ENCODE measurements at places on chromosomes 5 and 9.

- DNase-seq: no peak
Observed at GRCh38 chr9:110126986-110127864, 80.7 kb downstream of the C9orf152 start.

DNA sequence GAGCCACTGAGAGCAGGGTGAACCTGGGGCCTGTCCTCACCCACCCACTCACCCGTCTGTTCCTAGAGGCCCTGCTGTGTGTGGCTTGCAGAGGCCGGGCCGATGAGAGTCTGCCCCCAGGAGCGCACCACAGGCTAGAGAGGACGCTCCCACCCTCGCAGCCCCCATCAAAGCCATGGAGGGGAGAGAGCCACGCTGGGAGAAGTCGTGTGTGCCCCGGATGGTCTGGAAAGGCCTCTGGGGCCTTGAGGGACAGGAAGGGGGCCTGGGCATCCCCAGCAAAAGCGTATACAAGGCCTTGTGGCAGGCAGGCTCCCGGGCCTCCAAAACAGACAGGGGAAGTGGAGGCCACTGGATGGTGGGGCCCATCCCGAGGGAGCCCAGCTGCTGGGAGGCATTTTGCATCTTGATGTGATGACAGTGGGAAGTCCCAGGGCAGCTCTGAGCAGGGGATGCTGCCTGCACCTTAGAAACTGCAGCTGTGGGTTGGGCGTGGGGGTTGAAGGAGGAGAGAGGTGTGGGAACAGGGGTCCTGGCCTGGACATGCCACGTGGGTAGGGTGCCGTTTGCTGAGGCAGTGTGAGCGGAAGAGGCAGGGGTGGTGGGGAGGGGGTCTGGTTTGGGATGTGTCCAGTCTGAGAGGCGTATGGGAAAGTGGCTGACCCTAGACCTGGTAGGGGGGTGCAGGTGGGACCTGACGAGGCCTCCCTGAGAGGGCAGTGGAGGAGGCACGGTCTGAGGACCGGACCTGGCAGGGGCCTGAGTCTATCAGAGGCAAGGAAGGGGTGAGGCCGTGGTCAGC lies 43.0 kb upstream of the NOTCH1 start:
- DNase-seq: no peak

GRCh38 chr9:129460323-129461261 lies 160.3 kb downstream of the C9orf50 start:
- peak; percentile 92 for DNase-seq

DNA sequence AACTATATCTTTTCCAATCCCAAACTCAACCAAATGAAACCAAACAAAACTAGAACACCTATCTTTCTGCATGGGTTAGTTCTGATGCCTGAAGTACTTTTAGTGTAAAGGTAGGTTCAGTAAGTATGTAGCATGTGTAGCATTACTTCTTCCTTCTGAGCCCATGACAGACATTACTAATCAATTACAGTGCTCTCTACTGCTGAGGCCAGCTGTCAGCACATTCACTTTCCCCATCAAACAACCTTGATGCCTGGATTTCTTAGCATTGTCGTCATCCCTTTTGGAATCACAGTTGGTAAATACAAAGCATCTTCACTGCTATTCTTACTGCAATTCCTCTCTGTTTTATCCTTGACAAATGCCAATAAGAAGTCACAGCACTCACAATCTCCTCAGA lies 103.2 kb downstream of the PTTG1 start:
- DNase-seq: no peak

- DNase-seq: no peak
Observed at GRCh38 chr9:33468215-33468730, 5.5 kb downstream of the NOL6 start.

DNA sequence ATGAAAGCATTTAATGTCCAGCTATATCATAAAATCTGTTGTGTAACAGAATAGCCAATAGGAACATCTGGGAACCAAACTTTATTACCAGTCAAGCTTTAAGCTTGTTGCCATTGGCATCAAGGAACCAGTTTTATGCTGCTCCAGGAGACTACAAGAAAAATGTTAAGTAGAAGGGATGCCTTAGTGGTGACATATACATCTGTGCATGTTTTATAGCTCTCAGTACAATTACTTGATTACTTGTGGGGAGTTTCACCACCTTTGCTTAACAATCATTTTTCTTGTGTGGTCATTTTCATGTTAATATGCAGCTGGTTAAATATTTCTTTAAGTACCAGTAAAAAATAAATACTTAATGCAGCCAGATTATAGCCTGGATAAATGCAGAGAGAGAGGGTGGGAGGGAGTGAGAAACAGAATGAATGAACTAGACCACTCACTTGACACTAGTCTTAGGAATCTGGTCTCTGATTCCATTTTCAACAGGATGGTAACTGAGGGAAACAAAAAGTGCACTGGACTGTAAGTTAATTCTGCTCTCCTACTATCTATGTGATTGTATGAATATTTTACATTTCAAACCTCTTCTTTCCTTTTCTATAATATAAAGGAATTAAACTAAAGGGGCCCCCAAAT lies 35.7 kb upstream of the LURAP1L start:
- no peak for DNase-seq

- DNase-seq: no peak
Observed at GRCh38 chr5:10321882-10322281, 14.2 kb upstream of the CMBL start.

DNA sequence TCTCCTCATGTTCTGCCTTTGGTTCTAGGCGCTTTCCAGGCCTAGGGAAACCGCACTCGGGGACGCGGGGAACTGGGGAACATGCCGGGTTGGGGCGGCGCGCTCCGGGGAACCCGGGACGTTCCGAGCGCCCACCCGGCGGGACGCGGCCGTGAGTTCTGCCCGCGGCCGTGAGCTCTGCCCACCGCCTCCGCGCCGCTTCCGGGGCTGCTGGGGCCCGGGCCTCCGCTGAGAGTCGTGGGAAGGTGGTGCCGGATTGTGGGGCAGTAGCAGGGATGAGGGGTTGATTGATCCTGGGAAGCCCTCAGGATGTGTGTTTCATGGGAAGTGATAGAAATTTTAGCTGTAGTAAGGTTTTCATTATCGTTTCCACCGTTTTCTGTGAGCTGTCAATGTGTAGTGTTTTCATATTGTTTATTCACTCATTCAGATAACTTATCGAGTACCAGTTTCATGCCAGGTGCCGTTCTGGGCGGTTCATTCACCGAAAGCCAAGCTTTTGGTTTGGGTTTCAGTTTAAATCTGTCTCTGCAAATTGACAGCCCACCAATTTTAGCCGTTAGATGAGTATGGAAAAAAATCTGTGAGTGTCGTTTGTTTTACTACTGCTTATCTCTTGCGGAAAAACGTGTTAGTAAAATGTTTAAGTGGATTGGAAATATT lies 657 bp downstream of the MTRR start:
- DNase-seq: peak; percentile 42

- DNase-seq: no peak
Observed at GRCh38 chr5:165620394-165620793, 2115.0 kb downstream of the MAT2B start.

- no peak for DNase-seq
Observed at GRCh38 chr5:142600092-142600491, 85.8 kb downstream of the FGF1 start.

DNA sequence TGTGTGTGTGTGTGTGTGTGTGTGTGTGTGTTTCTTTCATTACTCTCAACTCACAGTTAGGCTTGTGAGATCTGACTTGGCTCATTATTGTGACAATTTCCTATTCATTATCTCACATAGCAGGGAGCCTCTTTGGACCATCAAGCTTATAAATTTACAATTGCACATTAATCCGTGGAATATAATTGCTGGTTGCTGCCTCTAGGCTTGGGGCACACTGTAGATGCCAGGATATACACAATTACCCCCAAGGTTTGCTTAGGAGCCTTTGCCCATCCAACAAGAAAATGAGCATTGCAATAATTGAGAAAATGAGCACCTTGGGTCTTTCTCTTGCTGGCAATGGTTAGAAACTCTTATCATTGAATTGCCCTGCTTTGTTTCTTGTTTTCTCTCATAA lies 161.6 kb upstream of the DMRTA1 start:
- no peak for DNase-seq

- peak; percentile 64 for DNase-seq
Observed at GRCh38 chr5:87074934-87075541, 192.6 kb upstream of the RASA1 start.

GRCh38 chr5:15995341-15996052 lies 184.1 kb downstream of the MARCHF11 start:
- DNase-seq: no peak

GRCh38 chr5:60943624-60944023 lies 1.2 kb downstream of the ERCC8 start:
- DNase-seq: no peak

- DNase-seq: no peak
Observed at GRCh38 chr5:97098922-97099321, 43.5 kb downstream of the LIX1 start.

DNA sequence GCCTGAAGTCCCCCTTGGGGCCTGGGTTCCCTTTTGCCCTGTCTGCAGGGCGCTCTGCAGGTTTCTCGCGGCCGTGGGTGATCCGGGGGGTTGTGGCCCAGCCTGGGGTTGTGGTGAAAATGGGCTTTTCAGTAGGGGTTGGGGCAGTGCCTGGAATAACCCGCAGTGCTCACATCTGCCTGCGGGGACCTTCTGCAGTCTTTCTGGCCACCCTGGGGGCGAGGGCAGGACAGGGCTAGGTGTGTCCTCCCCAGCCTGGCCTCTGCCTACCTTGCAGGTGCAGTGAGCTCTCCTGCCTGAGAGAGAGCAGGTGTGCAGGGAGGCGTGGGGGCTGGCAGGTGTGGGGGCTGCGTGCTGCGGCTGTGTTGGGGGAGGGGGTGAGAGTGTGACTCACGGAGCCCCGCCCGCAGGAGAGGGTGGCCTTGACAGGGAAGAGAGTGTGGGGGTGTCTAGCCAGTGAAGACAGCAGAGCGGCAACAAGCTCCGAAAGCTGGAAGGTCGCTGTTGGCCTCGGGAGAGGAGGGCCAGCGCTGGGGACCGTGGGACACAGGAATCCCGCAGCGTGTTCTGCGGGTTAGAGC lies 131.4 kb downstream of the MRPL36 start:
- DNase-seq: no peak

DNA sequence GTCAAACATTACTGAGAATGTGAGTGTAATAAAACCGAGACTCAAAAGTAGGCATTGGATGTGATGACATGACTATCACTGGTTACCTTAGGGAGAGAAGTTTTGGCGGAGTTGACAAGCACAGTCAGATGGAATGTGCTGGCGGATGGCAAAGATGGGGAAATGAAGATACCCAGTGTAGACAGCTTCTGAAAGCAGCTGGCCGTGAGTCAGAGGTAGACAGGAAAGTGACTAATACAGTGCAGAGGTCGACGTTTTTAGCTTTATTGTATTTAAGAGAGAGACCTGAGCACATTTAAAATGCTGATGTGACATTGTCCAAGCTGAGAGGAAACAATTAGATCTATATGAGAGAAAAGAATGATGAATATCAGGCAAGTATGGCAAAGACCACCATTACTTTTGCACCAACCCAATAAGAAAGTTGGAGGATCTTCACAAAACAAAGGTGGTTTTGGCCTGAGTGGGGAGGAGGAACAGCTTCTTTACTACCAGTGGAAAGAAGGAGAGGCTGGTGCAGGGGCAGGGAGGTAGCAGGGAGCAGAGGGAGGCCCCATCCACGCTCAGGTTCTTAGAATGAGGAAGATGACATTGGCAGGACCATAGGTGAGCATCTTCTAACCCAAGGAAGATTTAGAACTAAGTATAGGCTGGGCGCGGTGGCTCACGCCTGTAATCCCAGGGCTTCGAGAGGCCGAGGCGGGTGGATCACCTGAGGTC lies 36.7 kb upstream of the KCNIP1 start:
- peak; percentile 50 for DNase-seq

DNA sequence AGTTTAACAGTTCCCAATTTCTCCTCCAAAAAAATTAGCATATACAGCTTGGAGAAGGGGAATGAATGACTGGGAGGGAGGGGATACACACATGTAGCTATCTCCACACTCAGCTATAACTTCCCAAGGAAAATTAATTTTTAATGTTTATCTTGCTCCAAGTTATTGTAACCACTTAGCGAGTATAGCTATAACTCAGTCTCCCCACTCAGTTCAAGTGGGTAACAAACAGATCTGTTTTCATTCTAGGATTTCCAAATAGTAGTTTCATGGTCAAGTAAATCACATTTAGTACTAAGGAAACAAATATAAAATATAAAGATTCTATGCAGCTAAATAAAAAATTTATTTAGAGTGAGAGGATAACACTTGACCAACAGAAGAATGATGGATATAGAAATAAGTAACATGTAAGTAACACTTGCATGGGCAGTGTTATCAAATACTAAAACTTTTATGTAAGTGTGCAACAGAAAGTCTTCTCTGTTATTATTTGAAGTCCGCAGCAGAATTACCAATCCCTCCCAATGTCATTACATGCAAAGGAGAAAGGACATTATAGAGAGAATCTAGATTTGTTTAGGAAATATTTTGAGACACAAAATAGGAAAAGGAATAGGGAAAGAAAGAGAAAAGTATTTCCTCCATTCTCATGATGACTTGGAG lies 10.2 kb upstream of the NFIB start:
- DNase-seq: no peak

- DNase-seq: no peak
Observed at GRCh38 chr5:154575546-154576428, 97.8 kb upstream of the HAND1 start.

DNA sequence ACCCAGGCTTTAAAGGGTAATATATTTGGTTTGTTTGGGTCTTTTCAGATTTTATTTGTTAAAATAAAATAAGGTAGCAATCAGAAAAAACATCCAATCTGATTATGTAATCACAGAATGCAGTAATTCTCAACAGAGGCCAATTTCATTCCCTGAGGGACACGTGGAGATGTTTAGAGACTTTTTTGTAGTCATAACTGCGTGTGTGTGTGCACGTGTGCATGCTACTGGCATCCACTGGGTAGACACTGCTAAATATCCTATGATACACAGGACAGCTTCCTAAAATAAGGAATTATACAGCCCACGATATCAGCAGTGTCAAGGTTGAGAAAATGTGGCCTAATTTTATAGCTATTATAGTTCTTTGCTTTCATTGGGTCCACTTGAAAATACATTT lies 180.8 kb upstream of the KLF9 start:
- no peak for DNase-seq

DNA sequence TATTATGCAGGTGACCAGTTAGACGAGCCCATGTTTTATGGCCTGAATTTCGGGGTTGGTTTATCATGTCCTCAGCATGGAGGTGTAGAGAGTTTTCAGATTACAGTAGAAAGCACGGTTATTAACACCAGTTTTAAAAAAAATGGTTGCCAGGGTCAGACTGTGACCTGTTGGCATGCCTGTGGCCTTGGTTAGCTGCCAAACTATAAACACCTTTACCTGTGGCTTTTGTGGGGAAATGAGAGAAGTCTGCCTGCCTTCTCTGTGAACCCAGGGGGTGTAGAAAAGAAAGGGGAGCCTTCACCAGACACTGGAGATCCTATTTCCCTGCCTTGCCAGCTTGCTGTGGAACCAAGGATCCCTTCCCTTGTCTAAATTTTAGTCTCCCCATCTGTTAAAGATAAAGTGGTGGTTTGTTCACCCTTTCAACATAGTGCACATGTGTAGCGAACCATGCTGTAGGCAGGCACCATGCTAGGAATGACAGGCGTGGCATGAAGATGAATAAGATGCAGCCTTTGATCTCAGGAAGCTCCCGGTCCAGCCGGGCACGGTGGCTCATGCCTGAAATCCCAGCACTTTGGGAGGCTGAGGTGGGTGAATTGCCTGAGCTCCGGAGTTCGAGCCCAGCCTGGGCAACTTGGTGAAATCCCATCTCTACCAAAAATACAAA lies 6.1 kb upstream of the PHF19 start:
- DNase-seq: no peak

GRCh38 chr9:99947395-99947794 lies 40.9 kb downstream of the STX17 start:
- DNase-seq: no peak

Measured in activated CD4-positive, alpha-beta memory T cell treated with anti-CD3 and anti-CD28 coated beads, Interleukin-2, amount 10 ng/mL, durations not matched to agents 7 days and 5 days (primary cell).